ENCODE measurements at places on chromosomes 7 and 10.
A peak's percentile ranks its signal among the peaks of the same experiment; 100 is the strongest.

DNA sequence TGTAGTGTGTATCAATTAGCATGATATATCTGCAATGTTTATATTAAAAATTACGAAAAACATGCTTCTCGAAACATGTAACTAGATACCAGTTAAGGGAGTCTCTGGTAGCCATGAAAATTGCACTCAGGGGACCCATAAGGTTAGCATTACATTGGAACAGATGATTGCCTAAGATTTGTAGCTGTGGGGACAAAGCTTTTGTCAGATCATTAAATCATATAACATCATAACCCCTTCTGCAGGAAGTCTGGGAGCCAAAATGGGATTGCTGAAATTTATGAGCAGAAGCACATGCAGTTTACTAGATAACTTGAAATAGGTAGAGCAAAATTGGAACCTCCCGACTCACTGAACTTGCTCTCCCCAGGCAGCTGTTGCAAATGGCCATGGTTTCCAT, 235.0 kb upstream of the IGFBP3 start:
- DNase-seq, result no peak

- no peak for DNase-seq
These were observed 189.2 kb downstream of the FAM107B start for GRCh38 chr10:14585287-14586193.

DNA sequence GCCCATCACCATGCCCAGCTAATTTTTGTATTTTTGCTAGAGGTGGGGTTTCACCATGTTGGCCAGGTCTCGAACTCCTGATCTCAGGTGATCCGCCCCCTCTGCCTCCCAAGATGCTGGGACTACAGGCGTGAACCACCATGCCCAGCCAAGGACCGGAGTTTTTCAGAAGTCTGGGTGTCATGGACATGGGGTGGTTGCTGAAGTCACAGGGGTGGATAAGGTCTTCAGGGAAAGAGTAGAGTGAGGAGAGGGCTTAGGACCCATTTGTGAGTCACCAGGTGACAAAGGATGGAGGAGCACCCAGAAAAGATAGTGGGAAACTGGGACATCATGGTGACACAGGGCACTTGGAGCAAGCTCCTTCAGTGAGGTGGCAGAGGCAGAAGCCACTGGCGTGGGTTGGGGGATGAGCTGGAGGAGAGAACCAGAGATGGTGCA, 2.8 kb upstream of the GPRIN2 start:
- no peak for DNase-seq

- DNase-seq, result no peak
These were observed 37.9 kb upstream of the RASGEF1A start for GRCh38 chr10:43304687-43305333.

DNA sequence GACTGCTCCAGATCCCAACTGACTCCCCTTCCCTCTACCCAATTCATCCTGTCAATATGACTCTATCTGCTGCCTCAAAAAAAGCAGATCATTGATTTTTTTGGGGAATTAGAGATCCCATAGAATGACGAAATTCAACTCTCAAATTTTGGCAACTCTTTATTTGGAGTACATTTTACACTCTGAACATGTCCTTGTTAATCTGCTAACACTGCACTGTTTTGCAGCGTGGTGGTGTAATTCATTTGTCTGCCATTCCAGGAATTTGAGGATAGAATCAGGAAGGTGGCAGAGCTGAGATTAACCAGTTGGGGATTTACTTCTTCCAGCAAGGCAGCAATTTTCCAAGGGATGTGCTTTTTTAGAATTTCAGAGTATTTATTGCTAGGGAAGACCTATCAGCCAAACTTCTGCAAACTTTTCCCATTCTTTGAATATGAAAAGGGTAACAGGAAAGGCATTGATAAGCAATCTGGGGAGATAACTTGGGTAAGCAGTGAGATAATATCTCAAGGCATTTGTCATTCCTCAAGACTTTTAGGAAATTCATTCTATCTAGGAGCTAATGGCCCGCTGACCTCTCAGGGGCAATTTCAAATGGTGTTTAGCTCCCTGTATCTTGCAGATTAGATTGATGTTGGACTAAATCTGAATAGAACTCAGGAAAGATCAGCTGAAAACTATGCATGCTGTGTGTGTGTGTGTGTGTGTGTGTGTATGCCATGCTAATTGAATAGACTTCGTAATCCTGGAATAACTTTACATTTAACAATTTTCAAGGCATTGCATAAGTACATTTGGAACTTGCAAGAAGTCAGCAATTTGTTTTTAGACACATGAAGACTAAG, 9.7 kb downstream of the BAMBI start:
- no peak for DNase-seq

GRCh38 chr7:1640376-1641172, 29.5 kb upstream of the ELFN1 start:
- DNase-seq, result no peak

DNA sequence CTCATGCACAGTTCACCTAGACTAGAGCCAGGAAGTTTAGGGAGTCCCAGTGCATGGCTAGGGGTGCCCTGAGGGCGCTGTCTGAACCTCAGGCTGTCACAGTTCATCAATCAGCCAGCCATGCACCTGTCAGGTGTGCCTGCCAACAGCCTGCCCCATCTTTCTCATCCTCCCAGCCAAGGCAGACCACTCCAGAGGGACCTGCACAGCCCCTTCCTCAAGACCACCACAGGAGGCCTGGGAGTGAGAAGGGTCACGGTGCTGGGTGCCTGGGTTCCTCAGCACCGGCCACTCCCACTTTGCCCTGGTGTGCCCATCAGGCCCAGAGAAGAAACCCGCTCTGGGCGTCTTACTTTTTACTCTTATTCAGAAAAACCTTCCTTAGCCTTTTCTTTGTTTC, 8.4 kb downstream of the ATP6V1F start:
- DNase-seq, result no peak

DNA sequence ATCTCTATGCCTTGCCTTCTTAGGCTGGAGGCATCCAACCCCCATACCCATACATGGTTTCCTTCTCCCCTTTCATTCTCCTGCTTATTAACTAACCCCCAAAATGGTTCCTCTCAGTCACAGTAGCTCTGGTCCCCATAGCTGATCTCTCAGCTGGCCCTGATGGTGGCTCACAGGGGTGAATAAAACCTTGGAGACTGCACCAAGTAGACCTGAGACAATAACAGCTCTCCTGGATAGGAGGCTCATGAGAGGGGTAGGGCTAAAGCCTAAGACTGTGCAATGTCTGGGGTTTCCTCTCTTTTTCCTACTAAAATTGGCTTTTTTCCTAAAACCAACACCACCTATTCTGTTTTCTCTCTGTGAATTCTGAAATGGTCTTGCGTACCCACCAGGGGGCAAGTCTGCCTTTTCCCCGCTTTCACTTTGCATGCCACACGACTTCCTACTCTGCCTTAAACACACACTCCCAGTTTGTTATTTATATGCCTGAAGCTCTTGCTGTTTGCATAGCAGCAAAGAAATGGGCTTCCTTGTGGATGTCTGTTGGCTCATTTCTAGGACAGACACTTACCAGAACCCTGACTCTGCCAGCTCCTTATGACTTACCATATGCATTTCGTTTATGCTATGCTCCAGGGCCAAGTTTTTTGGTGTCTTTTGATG, 18.4 kb upstream of the PON1 start:
- no peak for DNase-seq

GRCh38 chr7:114921631-114922025, 266 bp upstream of the MDFIC start:
- no peak for DNase-seq

DNA sequence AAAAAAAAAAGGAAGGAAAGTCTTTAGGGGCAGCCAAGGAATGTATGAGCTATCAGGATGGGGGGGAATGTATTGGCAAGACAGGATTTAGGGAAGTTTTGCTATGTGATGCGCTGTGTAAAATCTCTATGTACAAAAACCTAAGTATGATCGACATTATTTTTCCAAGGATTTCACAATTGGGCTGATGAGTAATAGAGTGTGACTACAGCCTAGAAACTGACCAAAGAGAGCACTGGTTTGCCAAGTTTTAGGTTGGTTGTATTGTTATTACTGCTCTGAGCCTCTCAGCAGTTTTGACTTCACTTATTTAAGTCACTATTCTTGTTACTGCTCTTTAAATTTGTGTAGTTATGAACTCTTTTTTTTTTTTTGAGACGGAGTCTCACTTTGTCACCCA, 107.3 kb downstream of the NRCAM start:
- DNase-seq, result no peak

DNA sequence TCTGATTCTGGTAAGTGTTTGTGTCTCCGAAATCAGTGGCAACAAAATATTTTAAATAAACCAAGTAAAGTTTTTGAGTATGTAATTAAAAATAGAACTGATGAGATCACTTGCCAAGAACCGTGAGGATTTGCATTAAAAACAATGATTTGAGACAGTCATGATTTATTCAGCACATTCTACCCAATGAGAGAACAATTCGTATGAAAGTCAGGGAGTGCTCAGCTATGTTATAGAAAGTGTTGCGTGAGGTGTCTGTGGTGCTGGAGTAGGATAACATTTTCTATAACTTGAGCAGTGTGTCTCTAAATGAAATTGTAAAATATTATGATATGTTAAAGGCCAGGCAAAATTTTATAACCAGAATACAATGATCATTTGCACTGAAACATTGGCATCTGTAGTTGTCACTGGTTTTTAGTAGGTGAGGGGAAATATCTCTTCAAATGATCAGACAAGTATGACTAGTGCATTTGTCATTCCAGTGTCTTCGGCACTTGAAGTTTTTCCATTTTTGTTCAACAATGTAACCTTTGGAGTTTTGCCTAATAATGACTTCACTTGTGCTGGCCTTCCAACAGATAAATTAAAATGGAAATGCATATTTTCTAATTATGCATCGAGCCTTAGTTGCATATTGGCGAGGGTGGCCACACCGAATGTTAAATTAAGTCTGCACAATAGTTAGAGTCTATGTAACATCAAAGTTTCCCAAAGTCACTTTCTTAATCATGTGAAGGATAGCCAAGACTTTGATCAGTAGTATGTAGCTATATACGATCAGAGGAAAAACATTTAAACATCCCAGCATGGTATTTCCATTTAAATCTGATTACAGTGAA, 335.9 kb downstream of the GFRA1 start:
- DNase-seq, result no peak

DNA sequence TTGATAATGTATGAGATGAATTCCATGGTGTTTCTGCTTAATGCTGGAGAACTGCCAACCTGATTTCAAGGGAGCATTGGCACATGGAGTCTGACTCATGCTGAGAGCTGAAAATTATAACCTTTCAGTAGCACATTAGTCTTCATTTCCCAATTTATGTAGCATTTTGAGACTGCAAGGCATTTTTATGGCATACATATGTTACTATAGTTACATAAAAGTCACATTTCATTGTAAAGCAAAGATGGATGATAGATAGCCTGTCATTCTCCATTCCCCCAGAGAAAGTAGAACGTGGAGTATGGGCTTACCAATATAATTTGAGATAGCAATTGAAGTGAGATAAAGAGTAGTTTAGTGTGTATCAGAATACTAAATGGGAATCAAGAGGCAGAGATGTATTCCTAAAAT, 103.1 kb downstream of the SLC16A9 start:
- DNase-seq, result peak; percentile 64

- DNase-seq, result no peak
These were observed 284.7 kb upstream of the HGF start for GRCh38 chr7:82054544-82054943.

DNA sequence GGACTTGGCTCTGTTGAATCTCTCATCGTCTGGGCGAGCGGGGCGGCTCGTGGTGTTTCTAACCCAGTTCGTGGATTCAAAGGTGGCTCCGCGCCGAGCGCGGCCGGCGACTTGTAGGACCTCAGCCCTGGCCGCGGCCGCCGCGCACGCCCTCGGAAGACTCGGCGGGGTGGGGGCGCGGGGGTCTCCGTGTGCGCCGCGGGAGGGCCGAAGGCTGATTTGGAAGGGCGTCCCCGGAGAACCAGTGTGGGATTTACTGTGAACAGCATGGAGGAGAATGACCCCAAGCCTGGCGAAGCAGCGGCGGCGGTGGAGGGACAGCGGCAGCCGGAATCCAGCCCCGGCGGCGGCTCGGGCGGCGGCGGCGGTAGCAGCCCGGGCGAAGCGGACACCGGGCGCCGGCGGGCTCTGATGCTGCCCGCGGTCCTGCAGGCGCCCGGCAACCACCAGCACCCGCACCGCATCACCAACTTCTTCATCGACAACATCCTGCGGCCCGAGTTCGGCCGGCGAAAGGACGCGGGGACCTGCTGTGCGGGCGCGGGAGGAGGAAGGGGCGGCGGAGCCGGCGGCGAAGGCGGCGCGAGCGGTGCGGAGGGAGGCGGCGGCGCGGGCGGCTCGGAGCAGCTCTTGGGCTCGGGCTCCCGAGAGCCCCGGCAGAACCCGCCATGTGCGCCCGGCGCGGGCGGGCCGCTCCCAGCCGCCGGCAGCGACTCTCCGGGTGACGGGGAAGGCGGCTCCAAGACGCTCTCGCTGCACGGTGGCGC, at the start of gene EN2:
EN2 (plus strand) TSS at position 19 of the 767 bp plus-strand sequence; CDS start at position 268, 249 bp downstream.
- no peak for DNase-seq

DNA sequence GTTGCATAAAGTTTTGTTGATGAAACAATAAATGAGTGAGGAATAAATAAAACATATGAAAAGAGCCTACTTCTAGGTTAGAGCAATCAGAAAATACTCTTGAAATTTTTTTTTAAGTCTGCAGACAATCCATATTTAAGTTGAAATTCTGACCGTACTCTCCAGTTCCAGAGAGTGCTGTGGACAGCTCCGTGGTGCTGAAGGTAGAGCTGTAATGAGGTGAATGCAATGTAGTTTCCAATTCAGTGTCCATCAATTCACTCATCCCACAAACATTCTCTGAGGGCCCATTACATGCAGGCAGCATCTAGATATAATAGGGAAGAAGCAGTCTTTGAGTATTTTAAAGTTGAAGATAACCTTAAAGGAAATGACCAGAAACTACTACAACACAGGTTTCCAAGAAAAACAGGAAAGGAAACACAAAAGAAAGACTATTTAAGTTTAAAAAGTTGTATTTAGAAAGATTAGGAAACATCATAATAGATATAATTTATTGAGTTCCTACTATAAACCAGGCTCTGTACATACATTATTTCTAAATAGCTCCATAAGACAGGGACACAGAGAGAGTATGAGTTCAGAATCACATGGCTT, 44.0 kb upstream of the CRTAC1 start:
- no peak for DNase-seq

DNA sequence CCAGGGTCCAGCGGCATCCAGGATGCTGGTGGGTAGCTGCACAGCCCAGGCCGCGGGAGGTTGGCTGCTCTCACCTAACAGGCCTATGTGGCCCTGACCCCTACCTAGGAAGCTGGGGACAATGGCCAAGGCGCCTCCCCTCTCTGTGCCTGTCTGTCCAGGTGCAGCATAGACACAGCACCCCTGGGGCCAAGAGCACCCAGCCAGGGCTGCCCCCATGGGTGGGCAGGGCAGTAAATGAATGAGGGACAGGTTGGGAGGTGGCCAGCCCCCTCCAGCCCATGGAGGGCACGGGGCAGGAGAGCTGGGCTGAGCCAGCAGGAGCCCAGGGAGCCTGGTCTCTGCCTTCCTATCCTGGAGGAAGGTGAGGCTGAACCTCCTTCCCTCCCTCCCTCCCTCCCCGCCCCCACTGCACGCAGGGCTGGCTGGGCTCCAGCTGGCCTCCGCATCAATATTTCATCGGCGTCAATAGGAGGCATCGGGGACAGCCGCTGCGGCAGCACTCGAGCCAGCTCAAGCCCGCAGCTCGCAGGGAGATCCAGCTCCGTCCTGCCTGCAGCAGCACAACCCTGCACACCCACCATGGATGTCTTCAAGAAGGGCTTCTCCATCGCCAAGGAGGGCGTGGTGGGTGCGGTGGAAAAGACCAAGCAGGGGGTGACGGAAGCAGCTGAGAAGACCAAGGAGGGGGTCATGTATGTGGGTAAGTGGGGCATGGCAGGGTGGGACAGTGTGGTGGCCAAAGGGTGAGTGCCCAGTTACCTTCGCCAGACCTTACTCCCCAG, at the start of gene SNCG:
SNCG (plus strand) TSS at position 484 of the 785 bp plus-strand sequence; CDS start at position 583, 99 bp downstream.
- DNase-seq, result no peak

- DNase-seq, result no peak
These were observed 24.4 kb upstream of the C10orf67 start for GRCh38 chr10:23368816-23369640.
